CD8-positive, alpha-beta memory T cell (primary cell): ENCODE measurements at places on chromosomes 16 and 17.

DNA sequence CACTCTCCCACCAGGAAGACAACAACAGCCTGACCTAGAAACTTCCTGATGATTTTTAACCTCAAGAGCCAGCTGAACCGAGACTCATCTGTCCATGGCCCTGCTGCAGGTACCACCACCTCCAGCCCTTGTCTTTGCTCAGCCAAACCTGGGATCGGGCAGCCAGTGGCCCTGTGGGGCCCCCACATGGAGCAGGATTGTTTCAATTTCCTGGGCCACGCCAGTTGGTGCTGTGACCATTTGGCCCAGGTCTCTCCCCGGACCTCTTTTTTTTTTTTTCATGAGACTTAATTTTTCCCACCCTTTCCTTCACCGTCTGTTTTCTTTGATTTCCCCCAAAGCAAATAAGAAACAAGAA lies 8.3 kb upstream of the HOXB2 start:
- DNase-seq, result no peak

- DNase-seq, result no peak
Observed at GRCh38 chr16:78543023-78543422, 443.6 kb downstream of the WWOX start.

- no peak for DNase-seq
Observed at GRCh38 chr17:51258756-51259563, 889 bp downstream of the MBTD1 start.

GRCh38 chr17:59356543-59357218 lies 25.2 kb downstream of the YPEL2 start:
- no peak for DNase-seq

GRCh38 chr17:79769570-79770506 lies 8.1 kb upstream of the CBX2 start:
- no peak for DNase-seq

DNA sequence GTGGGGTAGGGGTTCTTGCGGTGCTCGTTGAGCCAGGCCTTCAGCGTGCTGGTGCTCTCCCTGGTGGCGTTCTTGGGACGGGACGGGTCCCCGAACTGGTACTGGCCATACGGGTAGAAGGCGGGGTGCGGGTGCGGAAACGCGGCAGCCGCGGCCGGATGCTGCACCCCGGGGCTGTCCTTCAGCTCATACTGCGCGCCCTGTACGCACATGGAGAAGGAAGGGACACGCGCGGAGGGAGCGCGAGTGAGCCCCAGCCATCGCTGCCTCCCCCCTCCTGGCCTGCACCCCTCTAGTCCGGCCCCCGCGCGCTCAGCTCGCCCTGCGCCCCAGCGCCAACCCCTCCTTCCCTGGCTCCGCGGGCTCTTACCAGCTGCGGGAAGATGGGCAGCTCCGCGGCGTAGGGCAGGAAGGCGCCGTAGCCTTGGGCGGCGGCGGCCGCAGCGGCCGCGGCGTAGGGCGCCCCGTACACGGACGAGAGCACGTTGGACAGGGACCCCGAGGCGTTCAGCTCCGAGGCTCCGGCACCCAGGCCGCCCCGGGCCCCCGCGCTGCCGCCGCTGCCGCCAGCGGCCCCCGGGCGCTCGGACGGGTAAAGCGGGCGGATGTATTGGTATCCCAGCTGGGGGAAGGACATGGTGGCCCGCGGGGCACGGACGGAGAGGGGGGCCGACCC lies 1.0 kb downstream of the IRX3 start:
- no peak for DNase-seq

DNA sequence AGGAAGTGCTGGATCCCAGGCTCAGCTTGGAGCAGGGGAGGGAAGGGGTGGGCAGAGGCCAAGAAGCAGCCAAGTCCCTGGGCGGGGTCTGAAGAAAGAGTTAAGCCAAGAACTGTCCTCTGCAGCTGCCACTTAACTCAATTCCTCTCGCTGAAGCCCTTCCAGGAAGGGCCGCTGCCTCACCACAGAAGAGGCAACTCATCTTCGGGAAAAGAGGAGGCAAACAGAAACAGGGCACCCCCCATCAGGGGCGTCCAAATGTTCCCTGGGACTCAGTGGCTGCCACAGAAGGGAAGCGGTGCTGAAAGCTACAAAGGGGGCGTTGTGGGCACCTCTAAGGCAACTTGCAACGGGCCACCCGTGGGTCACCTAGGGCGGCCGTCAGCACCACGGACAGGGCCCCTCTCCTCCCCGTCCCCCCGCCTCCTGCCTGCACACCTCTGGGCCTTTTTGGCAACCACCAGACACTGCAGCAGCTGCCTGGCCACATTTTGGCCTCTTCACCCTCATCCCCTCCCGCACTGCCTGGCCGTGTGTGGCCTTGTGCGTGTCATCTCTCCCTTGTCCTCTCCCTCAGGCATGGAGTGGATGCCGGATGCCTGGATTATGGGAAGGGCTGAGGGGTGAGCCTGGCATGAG lies 2.5 kb downstream of the TLCD3B start:
- DNase-seq, result no peak

- DNase-seq, result no peak
Observed at GRCh38 chr17:73564843-73565242, 79.4 kb downstream of the SDK2 start.

DNA sequence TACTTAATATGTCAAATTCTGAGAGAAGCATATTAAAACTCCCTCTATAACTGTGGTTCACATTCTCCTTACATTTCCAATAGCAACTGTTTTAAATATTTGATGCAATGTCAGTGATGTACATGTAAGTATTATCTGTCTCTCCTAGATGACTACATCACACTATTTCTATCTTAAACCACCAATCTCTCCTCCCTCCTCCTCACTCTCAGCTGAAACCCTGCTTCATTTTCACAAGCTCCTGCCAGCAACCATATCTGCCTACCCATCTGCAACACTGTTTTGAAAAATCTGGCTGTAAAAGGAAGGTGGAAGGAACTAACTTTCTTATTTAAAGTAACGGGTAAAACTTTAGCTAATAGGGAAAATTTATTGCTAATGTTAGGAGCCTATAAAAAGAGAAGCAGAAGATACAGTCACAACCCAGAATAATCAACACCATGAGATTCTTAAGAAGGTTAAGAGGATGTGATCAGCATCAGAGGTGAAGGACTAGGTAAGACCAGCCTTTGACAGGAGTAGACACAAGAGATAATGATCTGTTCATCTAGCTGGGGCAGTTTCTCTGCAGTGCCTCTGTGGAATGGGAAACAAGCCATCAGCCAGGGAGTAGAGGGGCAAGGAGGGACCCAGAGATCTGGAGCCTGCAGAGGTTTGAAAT lies 31.0 kb downstream of the MYH10 start:
- DNase-seq, result no peak

DNA sequence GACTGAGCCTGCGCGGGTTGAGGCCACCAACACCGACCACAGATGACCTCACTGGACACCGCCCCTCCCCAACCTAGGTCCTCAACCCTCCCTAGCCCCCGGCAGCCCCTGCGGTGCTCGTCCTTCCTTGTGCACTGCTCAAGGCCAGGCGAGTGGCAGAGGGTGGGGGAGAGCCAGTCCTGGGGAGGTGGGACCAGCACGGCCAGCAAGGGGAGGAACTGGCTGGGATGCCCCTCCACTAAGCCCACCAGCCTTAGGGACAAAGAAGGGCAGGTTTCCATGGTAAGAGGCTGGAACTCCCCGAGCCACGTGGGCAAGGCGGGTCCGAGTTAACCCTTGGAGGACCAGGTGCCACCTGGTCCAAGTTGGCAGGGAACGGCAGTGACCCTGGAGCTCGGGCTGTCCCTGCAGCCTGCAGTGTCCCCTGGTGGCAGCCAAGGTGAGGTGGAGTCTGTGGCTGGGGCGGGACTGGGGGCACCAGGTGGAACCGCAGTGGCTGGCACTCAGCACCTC lies 9.2 kb downstream of the FSCN2 start:
- no peak for DNase-seq

DNA sequence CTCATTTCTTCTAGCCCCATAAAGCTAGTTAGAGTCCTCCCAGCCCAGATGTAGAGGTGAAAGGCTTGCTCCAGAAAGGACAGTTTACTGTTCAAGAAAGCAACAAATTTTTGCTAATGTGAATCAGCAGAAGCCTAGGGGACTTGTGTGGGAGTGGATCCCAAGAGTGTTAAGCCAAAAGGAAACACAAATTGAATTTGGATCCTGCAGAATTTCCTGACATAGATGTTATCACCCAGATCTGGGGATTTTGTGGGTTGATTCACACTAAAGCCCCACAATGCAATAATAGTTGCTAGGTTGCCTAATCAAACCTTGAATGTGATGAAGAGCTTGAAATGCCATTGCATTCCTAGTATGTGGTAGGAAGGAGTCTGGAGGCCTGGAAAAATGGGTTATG lies 135.2 kb upstream of the HS3ST3A1 start:
- DNase-seq, result no peak

DNA sequence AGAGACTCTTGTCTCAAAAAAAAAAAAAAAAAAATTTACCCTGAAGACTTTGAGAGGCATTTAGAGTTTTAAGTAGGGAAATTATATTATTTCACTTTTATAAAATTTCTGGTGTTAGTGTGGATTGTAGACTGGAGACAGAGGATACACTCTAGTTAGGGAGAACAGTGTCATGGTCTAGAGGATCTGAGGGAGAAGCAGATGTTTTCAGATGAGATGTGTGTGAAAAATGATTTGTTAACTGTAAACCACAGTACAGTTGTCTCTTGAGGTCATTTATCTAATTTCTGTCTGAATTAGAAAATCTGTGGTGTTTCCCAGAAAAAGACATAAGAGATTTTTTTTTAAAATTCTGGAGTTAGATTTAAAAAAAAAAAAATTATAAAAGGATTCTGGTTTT lies 54.8 kb downstream of the NUP88 start:
- no peak for DNase-seq

GRCh38 chr16:72284042-72284789 lies 112.3 kb upstream of the PMFBP1 start:
- no peak for DNase-seq

- no peak for DNase-seq
Observed at GRCh38 chr17:66711881-66712321, 123.0 kb upstream of the CACNG5 start.

DNA sequence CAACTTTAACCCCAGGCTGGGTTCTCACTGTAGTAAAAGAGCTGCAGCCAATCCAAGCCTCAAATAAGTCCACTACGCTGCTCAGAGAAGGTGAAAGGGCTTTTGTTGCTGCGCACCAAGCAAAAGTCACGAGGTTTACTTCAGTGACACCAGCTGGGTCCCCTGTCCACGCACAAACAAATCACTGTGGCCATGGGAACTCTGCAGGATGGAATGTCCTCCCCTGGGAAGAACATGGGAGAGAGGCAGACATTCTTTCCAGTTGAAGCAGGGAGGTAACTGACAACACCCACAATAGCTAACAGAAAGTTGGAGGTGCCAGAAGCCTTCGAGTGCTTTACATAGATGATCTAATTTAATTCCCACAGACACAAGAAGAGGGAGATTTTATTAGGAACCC lies 181.9 kb downstream of the PMP22 start:
- DNase-seq, result no peak

DNA sequence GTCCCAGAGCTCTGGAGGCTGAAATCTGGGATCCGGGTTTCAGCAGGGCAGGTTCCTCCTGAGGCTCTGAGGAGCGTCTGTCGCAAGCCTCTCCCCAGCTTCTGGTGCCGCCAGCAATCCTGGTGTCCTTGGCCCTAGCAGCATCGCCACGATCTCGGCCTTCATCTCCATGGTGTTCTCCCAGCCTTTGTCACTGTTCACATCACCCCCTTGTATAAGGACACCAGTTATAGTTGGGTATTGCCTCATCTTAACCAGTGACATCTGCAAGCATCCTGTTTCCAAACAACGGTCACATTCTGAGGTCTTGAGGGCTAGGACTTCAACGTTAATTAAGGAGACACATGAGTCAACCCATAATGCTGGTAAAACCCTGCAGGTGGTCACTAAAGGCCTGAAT lies 2.8 kb upstream of the PPP1R27 start:
- DNase-seq, result no peak

- DNase-seq, result no peak
Observed at GRCh38 chr16:50539053-50539695, 9.0 kb upstream of the NKD1 start.

- peak; percentile 30 for DNase-seq
Observed at GRCh38 chr16:23987443-23987842, 151.7 kb downstream of the PRKCB start.

DNA sequence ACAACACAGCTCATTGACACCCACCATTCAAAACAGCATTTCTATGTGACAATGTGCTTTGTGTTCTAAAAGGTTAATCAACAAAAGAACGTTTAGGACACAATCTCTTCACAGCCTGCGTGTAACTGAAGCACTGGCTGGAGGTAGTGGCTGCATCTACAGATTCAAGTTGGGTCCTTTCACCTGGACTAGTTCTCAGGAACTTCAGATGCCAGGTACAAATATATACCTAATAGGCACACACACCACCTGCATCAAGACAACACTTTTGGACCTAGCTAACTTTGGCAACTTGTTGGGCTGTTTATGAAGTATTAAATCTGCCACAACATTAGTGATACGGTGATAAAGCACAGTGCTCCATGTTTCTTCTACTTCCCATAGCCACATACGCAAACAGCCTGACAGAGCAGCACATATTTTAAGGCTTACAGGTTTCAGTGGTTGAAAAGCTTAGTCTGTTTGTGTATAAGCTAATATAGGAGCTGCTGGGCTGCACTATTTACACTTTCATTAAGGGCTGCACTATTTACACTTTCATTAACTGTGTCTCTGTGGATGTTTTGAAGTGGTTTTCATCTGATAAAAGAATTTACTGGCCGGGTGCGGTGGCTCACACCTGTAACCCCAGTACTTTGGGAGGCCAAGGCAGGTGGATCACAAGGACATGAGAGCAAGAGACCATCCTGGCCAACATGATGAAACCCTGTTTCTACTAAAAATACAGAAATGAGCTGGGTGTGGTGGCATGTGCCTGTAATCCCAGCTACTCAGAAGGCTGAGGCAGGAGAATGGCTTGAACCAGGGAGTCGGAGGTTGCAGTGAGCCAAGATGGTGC lies 132.6 kb downstream of the PARN start:
- no peak for DNase-seq

DNA sequence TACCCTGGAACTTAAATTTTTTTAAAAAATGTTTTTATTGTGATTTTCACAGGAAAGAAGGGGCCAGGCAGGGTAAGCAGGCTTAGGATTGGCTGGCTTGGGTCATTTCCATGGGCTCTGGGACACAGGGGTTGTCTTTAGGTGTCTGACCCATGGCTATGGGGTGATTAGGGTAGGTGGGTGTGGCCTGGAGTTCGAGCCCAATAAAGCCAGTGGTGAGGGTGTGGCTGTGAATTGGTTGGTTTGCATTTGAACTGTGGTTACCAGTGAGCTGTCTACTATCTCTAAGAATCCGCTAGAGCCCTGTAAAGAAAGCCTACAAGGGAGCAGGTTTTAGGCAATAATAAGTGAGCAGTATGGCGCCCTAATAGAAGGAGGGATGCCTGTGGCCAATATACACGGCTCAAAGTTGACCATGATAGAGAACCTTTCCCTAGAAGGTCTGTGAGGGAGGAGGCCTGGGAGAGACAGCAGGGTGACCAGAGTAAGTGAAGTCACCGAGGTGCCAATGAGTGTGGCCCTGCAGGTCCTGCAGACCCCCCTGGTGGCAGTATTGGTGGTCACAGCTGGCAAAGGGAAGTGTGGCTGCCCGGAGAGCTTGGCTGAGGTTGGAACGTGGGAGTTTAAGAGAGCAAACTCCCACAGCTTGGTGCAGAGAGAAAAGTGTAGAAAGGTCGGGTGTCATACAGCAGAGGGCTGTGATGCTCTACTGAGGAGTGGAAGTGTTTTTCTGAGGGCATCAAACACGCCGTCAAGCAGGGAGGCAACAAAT lies 454.0 kb downstream of the WWOX start:
- no peak for DNase-seq
